ENCODE measurements at places on chromosomes 6 and 20.
A peak's percentile ranks its signal among the peaks of the same experiment; 100 is the strongest.

GRCh38 chr6:165658395-165659058, 4.5 kb downstream of the PDE10A start:
- no peak for DNase-seq

DNA sequence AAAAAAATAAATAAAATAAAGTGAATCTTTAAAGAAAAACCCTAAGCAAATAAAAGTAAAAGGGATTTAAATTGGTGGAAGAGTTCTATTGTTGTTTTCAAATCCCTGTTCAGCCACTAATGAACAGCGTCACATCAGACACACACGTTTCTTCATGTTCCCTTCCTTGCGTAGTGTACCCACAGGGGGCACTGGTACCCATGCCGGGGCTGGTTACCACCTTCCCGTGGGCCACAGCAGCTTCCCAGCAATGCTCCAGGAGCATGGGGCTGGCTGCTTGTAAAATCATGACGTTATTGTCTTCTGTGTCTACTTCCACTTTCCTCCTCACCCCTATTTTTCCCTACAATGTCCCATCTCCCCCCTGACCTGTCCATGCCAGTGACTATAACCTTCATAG, 988.7 kb downstream of the KIF16B start:
- DNase-seq: no peak

GRCh38 chr6:82329766-82330165, 33.9 kb upstream of the TPBG start:
- DNase-seq: no peak

DNA sequence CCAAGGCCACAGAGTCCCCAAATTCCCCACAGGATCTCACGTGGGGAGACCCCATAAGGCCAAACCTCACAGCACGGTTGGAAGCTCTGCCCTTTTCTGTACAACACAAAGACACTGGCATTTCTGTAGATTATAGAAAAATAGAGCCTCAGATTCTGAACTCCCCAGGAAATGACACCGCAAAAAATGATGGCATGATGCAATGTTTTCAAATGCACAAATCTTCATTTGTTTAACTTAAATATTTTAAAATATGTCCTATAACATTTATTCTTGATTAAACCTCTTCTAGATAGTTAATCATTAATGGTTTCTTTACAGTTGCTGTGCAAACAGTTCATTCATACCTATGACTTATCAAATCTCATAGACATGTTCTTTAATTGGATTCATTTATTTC, 33.8 kb downstream of the SIM1 start:
- DNase-seq: no peak

DNA sequence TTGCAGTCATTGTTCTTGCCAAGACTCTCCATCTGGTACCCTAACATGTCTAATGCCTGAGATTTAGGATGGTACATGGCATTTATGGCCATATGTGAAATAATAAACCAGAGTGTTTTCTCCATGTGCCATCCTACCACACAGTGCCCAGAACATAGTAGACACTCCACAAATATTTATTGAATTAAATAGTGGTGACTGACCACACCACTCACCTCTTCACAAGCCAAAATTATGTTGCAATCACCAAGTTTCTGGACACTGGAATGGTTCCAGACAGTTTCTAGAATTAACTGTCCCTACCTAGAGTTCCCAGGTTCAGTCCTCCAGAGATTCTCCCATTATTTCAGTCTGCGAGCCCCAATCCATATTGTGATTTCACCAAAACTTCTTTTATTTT, 427.3 kb downstream of the KIF16B start:
- no peak for DNase-seq

- no peak for DNase-seq
These were observed 102.7 kb downstream of the PTPRK start for GRCh38 chr6:128417698-128418097.

DNA sequence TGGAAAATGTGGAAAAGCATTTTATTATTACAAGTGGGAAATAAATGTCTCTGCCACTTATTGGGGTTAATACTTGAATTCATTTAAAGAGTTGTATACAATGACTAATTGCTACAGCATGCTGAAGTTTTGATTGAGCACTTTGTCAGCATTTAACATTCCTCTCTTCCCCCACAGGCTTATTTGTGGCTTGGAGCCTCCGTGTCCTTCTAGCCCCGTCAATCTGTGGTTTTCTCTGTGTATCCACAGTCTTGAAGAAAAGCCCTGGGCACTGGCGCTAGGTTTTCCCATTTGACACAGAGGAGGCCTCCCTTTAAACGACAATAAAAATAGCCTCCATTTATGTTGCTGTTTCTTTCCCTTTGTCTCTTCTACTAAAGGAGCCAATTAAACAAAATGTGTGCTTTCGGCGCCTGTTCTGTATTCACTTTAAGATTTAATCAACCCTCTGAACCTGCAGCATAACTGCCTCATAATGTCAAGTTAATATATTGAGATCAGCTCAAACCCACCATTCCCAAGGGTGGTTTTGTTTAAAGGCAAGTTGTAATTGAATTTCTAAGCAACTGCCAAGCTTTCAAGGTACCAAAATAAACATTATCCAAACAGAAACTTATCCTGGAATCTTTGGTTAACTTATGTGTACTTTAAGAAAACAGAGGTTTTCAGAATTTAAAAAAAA, 326.6 kb upstream of the RNF24 start:
- no peak for DNase-seq

- DNase-seq: no peak
These were observed 8.6 kb upstream of the FKBP1A start for GRCh38 chr20:1401451-1401907.

- DNase-seq: no peak
These were observed 248.3 kb downstream of the GRM1 start for GRCh38 chr6:146277142-146277541.

GRCh38 chr6:154249499-154250298, 106.9 kb downstream of the IPCEF1 start:
- no peak for DNase-seq

DNA sequence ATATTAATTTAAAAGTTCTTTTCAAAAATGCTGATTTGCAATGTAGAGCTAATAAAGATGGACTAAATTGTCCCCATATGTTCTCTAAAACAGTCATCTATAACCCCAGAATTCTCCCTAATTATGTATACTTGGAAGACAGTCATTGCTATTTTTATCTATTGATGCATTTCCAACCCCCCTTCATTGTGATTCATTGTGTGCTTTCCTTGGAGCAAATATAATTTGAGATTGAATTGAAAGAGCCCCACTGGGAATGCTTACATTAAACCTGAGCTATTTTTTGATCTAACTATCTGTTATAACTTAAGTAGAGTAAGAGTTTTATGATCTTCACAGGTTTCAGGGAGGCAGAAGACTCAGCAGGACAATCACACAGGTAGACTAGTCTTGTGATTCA, 73.7 kb upstream of the PTCHD4 start:
- DNase-seq: no peak

GRCh38 chr6:14701946-14702345, 543.9 kb upstream of the JARID2 start:
- no peak for DNase-seq

- DNase-seq: no peak
These were observed 22.5 kb upstream of the PRND start for GRCh38 chr20:4699216-4699615.

GRCh38 chr6:106098383-106099234, 12.5 kb downstream of the PRDM1 start:
- peak; percentile 51 for DNase-seq

- DNase-seq: no peak
These were observed 34.1 kb upstream of the LAMA4 start for GRCh38 chr6:112288475-112288874.

- no peak for DNase-seq
These were observed 1023.3 kb downstream of the EYS start for GRCh38 chr6:64683682-64684081.

DNA sequence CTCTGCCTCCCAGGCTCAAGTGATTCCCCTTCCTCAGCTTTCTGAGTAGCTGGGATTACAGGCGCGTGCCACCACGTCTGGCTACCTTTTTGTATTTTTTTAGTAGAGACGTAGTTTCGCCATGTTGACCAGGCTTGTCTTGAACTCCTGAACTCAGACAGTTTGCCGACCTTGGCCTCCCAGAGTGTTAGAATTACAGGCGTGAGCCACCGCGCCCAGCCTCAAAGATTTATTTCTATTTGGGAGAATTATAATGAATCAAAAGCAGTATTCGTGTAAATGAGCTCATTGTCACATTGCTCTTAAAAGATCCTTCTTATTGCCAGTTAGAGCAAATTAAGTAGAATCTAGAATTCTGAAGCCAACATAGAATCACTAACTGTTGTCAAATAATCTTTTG, 9.4 kb upstream of the ZNF343 start:
- no peak for DNase-seq

DNA sequence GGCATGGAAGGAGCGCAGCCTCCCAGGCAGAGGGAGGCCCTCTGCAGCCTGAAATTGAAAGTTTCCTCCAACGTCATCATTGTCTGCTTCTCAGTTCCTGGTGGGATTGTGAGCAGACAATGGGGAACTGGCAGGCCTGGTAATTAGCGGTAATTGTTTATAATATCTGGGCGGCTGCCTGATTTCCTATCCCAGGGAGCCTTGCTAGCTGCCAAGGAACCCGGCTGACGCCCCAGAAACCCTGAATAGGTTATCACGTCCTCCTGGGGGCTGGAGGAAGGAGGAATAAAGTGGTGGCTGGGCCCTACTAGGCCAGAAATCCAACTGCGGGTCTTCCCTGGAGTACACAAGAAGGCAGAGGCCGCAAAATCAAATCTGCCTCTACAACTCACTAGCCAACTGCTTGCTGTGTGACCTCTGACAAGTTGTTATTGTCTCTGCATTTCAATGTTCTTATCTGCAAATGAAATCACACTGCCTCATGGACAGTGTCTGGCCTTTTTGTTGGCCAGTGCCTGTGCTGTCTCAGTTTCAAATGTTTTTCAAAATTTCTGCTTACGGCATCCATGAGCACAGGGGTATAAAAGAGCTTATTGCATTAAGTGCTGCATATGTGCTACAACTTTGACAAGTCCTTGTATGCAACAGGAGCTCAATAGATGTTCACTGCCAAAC, 16.9 kb downstream of the KCNK15 start:
- DNase-seq: no peak

DNA sequence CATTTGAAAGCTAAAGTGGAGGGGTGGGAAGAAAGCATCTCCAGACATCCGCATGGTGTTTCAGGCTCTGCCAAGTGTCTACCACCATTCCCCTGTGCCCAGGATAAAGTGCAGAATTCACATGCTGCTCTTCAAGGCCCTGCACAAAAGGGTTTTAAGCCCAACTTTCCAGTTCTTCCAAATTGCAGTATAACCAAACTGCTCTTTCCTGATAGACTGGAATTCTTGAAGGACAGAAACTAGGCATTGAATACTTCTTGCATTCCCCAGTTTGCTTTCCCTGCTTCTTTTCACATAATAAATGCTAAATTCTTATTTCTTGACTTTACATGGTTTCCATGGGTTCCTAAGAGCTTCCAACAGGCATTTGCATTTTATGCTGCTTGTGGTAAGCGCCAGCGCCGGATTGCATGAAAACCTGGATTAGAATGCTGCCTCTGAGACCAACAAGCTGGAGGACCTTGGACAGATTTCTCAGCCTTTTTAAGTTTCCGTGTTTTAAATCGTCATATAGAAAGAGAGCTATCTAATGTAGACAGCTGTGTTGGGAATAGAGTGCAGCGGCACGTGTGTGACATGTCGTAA, 7.9 kb downstream of the SOX4 start:
- no peak for DNase-seq

- DNase-seq: no peak
These were observed 11.0 kb downstream of the ENTPD6 start for GRCh38 chr20:25206548-25206947.

- DNase-seq: no peak
These were observed 24.2 kb upstream of the PNPLA1 start for GRCh38 chr6:36245572-36246061.

- no peak for DNase-seq
These were observed 9.4 kb upstream of the RAET1E start for GRCh38 chr6:149907317-149907716.

DNA sequence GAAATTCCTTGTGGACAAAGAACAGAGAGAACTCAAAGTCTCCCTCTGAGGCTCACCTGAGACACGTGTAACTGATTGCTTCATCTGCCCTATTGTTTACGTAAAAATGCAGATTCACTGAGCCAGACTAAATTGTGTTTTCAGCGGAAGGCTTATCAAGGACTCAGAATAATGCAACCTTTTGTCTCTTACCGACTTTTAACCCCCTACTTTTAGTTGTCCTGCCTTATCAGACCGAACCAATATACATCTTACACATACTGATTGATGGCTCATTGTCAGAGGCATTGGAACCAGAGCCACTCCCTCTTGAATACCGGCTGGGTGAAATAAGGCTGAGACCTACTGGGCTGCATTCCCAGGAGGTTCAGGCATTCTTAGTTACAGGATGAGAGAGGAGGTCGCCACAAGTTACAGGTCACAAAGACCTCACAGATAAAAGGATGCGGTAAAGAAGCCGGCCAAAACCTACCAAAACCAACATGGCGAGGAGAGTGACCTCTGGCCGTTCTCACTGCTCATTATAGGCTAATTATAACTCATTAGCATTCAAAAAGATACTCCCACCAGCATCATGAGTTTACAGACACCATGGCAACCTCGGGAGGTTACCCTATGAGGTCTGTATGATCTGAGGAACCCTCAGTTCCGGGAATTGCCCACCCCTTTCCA, 95.5 kb upstream of the ZNF184 start:
- DNase-seq: no peak

DNA sequence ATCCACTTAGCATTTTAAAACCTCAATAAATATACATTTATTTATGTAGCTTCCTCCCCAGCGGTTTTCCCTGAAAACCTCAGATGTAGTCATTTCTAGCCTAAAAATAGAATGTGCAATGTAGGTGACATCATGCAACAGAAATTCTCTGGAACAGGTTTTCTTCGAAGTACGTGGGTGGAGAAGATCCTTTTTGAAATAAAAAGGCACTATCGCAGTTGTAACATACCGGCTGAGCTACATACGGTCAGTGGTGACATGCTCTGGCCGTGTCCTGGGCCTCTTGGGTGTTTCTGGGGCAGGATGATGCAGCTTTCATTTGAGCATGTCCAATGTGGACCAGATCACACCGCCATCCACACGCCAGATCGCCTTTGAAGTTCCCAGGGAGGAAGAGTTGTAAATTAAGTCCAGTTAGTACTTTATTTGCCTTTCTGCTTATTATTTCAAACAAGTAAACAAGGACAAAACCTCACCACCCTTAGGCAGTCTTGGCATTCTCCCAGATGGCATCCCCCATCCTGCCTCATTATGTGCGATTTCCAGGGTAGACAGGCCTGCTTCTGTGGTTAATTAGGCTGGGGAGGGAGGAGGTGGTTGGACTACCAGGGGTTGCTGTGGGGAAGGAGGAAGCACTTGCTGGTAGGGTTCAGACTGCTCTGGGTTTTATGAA, 109.5 kb upstream of the CLDN20 start:
- DNase-seq: no peak

DNA sequence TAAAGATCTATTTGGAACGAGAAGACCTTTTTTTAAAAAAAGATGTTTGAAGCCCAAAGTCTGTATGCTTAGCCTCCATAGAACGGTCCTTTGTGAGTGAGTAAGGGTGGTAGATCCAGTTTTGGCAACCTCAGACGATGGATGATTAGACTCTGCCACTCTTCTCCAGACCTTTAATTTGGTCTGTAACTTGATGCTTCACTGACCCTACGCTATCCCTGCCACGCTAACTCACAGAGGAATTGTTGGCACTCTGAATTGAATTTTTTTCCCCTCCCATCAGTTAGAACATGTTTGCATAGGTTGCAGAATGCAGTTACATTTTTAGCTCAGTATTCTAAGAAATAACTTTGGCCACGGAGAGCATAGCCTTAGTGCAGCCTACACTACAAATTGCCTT, 15.8 kb upstream of the DEK start:
- no peak for DNase-seq
